Fibroblast of villous mesenchyme (primary cell): ENCODE measurements at places on chromosomes 1 and 21. TPM values are rescaled to one million over a fixed set of nuclear protein-coding genes. Genes with fewer than 3 reads are reported as not detected.

NOL9 gene
- total RNA-seq, result 30.9 and 39.3 TPM in 2 replicates

TENT5C gene
- 4.3 and 6.1 TPM in 2 replicates for total RNA-seq

WNT2B gene
- 2.6 TPM in 2 replicates for total RNA-seq

CLCA2 gene
- 0.43 TPM in 1 of 2 replicates, not detected in the other for total RNA-seq

DYNLT5 gene
- total RNA-seq, result 1.7 and 2.9 TPM in 2 replicates

KCNK1 gene
- 2.6 and 4.3 TPM in 2 replicates for total RNA-seq

SDC3 gene
- total RNA-seq, result 16.8 and 32.5 TPM in 2 replicates

GJC2 gene
- total RNA-seq, result 2.6 and 3.9 TPM in 2 replicates

CNTN2 gene
- total RNA-seq, result not detected in 2 replicates

AHCTF1 gene
- total RNA-seq, result 35.8 and 46.6 TPM in 2 replicates

SARS1 gene
- 235 and 310 TPM in 2 replicates for total RNA-seq

AQP10 gene
- not detected in 2 replicates for total RNA-seq

ZFP69B gene
- total RNA-seq, result 3.9 and 5.8 TPM in 2 replicates

RGS8 gene
- not detected in 2 replicates for total RNA-seq

C1QTNF12 gene
- 0.32 and 0.43 TPM in 2 replicates for total RNA-seq

SLC9C2 gene
- total RNA-seq, result not detected in 2 replicates

PLEKHA6 gene
- total RNA-seq, result 2.9 and 3.9 TPM in 2 replicates

MMEL1 gene
- under 0.01 and 0.64 TPM in 2 replicates for total RNA-seq

RBBP5 gene
- total RNA-seq, result 14.2 and 22.5 TPM in 2 replicates

ACTA1 gene
- not detected in 2 replicates for total RNA-seq

TEX38 gene
- under 0.01 TPM in 1 of 2 replicates, not detected in the other for total RNA-seq

KRTAP19-1 gene
- total RNA-seq, result not detected in 2 replicates

HNRNPR gene
- total RNA-seq, result 80.5 and 119 TPM in 2 replicates
